ENCODE measurements at places on chromosomes 2 and 18.

GRCh38 chr2:106284255-106284654 lies 90.2 kb upstream of the UXS1 start:
- DNase-seq = no peak

DNA sequence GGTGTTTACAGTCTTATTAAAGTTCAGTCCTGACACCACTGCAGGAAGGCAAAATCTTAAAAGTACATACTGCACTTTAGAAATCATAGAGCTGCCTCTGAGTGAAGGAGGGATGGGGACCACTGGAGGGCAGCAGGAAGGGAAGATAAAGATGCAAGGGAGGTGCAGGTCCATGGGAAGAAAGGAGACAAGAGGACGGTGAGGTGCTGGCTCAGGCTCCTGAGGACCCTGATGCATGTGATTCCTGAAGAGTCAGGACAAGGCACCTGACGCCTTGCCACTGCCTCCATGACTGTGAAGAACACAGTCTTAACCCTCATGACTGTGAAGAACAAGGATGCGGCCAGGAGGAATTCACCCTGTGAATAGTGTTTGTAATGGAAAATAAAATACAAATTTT lies 116.2 kb upstream of the NPAS2 start:
- DNase-seq = no peak

- DNase-seq = no peak
Observed at GRCh38 chr18:6205706-6206105, 209.0 kb downstream of the L3MBTL4 start.

DNA sequence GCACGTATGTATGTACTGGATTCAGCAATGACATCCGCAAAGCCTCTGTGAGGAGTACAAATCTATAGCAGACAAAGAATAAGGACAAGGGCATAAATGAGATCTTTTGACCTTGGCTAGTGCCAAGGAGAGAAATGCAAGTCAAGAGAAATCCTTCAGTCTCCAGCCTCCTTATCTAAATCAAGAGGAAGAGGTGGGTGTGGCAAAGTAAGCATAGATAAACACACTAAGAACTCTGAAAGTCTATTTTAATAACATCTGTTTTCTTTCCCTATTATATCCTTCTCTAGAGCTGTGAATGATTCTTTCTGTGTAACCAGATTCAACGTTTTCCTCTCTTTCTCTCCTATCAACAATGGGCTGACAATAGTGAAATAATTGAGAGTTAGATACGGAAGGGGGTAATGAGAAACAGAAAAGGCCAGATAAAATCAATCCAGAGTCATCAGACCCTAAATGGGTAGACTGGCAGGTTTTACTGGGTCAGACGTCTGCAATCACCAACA lies 118.5 kb upstream of the ZFP36L2 start:
- no peak for DNase-seq

- no peak for DNase-seq
Observed at GRCh38 chr18:60549338-60549960, 176.9 kb upstream of the MC4R start.

GRCh38 chr2:205175831-205176230 lies 506.5 kb upstream of the NRP2 start:
- no peak for DNase-seq

- no peak for DNase-seq
Observed at GRCh38 chr2:206824087-206824618, 58.7 kb downstream of the FASTKD2 start.

DNA sequence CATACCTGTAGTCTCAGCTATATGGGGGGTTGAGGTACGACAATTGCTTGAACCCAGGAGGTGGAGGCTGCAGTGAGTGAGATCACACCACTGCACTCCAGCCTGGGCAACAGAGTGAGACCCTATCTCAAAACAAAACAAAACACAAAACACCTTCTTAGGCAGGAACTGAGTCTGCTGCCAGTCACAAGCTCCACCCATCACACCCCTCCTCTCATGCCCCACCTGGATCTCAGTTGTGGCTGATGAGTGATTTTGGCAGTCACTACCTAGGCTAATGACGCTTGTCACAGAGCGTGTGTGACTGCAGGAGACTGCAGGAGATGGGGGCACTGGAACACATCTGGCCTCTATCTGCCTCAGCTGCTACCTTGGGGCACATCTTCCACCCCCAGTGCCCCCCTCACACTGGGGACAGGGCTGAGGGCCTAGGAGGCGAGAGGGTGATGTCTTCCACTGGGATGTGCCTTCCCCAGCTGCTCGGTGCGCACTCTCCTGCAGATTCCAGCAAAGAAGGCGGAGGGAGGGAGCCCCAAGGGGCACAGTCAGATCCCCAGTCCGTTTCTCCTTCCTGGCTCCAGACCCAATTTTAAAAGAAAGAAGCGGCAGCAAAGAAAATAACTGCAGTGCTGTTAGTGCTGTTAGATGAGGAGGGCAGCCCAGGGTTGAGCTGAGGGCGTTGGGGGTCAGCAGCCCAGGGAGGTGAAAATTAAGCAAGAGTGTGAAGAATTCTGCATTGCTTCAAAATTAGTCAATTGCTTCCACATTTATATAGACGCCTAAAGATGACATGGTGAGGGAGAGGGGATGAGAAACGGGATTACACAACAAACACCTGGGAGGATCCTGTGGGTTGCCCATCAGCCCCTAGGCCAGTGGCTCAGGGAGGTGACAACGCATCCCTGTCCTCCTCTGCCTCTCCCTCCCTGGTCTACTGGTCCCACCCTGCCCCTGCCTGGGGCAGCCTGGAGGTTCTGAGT lies 143.6 kb upstream of the HAAO start:
- DNase-seq = no peak

DNA sequence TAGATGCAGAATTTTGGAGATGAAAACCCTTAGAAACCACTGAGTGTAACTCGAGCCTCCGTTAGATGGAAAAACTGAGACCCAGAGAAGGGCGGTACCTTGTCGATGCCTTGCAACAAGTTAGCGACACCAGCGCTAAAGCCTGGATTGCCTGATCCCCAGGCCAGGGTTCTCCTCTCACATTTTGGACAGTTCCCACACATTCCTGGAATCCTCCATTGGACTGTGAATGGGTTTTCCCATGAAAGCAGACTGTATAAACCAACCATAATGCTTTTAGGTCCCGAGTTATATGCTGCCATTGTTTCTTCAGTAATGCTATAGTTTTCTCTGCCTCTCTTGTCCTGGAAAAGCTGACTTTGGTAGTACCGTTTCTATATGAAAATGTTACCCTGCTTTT lies 37.1 kb upstream of the LPIN1 start:
- no peak for DNase-seq

- DNase-seq = no peak
Observed at GRCh38 chr18:37529863-37530262, 35.7 kb downstream of the CELF4 start.

GRCh38 chr2:167890739-167891138 lies 356.7 kb downstream of the STK39 start:
- DNase-seq = no peak

DNA sequence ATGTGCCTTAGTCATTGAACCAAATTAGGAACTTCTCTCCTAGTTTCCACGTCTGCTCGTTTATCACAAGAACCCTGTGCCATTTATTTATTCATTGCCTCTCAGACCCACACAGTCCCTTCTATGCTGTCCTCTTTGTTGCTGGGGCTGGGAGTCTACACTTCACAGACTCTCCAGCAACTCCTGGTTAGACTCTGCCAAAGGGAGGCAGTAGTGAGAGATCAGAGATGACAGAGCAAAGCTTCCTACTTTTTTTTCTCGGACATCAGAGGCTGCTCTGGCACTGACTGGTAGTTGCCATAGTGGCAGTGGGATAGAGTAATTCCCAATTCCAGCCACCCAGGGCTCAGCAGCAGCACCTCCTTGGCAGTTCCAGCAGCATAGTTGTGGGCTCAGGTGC lies 277.5 kb downstream of the BCL11A start:
- DNase-seq = no peak

DNA sequence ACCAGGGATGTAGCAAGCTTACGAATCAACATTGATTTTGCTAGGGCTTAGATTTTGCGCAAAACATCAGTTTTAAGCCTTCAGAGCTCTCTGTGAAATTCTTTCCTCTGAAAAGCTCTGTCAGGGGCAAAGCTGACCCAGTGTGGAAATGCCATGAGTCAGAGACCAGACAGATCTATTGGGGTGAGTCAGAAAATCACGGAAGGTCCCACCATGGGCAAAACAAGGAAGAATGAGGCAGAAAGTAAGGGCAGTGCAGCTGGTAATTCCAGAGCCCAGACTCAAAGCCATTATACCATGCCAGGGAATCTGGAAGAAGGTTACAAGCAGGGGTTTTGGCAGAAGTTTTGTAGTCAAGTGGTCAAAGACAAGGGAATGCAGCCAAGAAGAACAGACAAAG lies 256.6 kb upstream of the CTAGE1 start:
- DNase-seq = no peak

DNA sequence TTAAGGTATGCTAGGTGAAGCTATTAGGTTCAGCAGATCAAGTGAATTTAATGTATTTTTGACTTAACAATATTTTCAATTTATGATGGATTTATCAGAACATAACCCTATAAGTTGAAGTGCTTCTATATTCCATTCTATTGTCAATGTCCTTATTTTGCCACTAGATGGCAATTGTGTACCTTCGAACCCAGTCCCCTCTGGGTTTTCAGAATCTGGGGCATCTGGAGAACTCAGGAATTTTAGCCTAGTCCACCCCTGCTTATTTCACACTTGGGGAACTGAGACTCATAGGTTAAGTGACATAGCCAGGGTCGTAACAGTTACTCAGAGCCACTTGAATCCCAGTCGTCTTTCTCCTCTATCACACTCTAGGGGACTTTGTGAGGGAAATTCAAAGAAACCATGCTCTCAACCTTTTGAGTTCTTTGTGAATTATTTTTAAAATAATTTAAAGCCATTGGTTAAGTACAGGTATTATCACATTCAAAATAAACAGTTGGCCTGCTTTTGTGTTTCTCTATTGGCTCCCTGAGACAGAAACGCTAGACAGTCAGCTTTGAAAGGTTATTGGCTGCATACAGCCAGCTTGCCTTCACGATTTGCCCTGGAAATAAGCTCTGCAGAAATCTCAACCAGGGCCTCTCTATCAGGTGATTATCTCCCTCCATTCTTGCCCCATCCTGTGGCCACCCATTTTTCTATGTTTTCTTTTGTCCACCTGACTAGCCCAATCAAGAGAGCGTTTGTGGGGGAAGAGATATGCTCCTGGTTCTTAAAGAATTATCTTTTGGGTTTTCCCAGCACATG lies 145.0 kb downstream of the TTC27 start:
- DNase-seq = no peak

GRCh38 chr18:45361125-45361851 lies 254.0 kb upstream of the SLC14A2 start:
- DNase-seq = no peak

GRCh38 chr2:100588071-100588786 lies 25.4 kb downstream of the PDCL3 start:
- DNase-seq = no peak

- no peak for DNase-seq
Observed at GRCh38 chr2:60405271-60405919, 148.1 kb downstream of the BCL11A start.

- no peak for DNase-seq
Observed at GRCh38 chr2:74152954-74153353, 5.2 kb upstream of the BOLA3 start.

DNA sequence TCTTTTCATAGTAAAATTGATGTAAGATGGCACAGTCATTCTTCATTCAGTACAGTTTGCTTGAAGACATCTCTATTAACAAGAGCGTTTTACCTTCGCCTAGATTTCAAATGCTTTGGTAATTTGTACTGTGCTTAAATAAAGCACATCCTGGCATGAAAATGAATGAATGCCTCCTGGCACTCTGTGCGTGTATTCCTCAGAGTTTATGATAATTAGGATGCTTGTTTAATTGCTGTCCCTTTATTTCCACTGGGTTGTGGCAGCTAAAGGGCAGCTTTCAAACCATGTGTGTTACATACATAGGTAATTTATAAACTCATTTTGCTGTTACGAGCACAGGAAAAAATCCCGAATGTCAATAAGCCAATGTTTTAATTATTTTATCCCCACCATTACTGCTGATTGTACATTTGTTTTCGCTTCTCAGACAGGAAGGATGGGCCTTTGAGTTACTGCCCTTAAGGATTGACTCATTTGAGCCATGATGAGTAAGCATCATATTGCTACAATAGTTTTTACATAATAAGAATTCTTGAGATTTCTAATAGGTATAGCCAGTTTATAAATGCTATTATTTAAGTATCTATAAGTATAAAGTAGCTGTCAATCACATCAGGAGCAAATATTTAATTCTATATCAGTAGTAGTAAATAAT lies 516.5 kb downstream of the XIRP2 start:
- DNase-seq = no peak

DNA sequence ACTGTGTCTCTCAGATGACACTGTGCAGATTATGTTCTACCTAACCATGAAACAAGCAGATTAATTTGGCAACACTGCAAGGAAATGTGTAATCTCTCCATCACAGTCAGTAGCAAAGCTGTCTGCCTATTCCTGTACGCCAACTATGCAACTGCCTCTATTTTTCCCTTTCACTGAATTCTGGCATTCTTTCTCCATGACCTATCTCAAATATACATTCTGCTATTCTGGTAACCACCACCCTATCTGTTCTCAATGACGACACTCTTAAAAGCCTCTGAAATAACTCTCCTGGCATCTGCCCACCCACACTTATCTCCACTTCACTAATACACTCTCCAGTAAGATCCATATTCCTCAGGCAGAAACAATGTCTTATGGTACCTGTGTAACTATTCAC lies 78.7 kb downstream of the ABCA12 start:
- no peak for DNase-seq

GRCh38 chr18:24039671-24040070 lies 25.1 kb downstream of the TTC39C start:
- no peak for DNase-seq

- no peak for DNase-seq
Observed at GRCh38 chr2:58206785-58207184, 34.3 kb downstream of the FANCL start.

GRCh38 chr2:165560377-165560988 lies 91.0 kb downstream of the CSRNP3 start:
- DNase-seq = no peak

- no peak for DNase-seq
Observed at GRCh38 chr2:118190474-118190873, 102.2 kb downstream of the INSIG2 start.

DNA sequence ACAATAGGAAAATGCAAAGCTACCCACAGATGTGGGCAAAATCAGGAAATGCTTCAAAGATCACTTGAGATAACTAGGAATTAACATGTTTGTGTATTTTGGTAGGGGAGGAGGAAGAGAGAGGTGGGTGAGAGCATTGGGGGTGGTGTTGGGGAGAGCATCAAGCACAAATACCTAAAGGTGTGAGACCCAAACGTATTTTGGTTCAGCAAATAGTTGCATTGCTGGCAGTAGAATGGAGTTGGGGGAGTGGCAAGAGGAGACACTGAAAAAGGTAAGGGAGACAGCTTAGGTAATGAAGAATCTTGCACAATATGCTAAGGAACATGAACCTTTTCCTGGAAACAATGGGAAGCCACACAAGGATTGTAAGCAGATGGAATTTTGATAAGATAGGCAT lies 1.5 kb upstream of the PELI1 start:
- DNase-seq = no peak

- no peak for DNase-seq
Observed at GRCh38 chr18:3041843-3042242, 28.9 kb upstream of the LPIN2 start.

GRCh38 chr2:42567806-42568400 lies 529 bp upstream of the MTA3 start:
- peak; percentile 18 for DNase-seq
